ENCODE measurements at places on chromosomes 3 and 15.
A peak's percentile ranks its signal among the peaks of the same experiment; 100 is the strongest.

GRCh38 chr3:80998022-80998421 lies 763.4 kb downstream of the GBE1 start:
- no peak for DNase-seq

- DNase-seq: peak; percentile 78
Measured at GRCh38 chr15:91055548-91056331, 33.3 kb upstream of the VPS33B start.

- DNase-seq: peak; percentile 95
Measured at GRCh38 chr3:103002425-103003176, 567.8 kb downstream of the ZPLD1 start.

DNA sequence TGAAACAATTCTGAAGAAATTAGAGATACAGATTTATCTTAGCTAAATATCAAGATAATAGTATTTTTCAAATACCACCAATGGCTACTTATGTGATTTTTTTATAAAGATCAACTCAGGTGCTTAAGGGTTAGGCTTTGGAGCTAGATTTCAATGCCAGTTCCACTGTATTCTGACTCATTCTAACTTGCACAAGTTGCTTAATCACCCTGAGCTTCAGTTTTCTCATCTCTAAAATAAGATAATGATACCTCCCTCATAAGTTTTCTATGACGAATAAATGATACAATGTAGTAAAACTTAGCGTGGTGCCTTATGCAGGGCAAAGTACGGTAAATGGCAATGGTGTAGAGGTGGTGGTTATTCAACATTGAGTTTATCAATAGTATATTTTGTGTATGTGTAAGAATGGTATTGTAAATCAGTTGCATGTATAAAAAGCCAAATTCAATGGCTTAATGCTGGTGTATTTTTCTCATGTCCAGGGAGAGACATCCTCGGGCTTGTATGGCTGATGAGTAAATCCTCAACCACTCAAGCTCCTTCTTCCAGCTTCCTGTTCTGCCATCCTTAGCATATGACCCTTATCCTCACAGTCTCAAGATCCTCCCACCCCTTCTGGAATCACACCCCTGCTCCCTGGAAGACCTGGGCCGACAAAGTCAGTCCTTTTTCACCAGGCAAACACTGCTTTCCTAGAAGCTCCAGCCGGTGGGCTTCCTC lies 505.9 kb upstream of the CFAP20DC start:
- DNase-seq: no peak

- DNase-seq: no peak
Measured at GRCh38 chr3:107063351-107063750, 313.9 kb upstream of the CCDC54 start.

DNA sequence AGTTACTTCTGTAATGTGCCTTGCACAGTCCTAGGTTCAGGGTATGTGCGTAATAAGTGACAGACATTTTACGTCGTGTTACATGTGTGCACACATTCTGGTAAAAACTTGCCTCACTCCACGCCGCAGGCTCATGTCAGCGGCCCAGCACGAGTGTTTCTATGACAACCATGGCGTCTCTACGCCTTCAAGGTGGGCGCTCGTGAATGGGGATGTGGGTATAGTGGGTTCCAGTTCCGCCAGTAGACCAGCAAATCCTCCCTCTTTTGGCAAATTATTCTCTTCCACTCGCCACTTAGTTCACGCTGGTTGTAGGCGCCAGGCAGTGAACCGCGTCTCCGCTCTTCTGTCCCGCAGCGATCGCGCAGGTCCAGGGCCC lies 40.3 kb downstream of the CHST14 start:
- DNase-seq: no peak

DNA sequence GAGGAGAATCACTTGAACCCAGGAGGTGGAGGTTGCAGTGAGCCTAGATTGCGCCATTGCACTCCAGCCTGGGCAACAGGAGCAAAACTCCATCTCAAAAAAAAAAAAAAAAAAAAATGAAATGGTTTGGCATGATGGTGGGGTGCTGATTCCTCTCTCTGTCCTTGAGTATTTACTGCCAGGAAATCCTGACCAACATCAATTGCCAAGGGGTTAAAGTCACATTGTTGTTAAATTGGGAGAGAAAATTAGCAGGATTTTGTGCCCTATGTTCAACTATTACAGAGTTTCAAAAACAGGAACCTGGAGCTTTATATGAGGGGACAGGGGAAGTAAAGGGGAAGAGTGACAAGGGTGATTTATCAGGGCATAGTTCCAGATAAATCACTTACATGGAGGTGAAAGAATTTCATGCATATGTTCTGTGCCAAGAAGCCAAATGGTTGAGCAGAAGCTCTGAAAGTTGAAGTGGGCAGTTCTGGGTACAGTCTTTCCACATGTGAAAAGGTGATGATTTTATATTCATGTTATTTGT lies 70.5 kb upstream of the TSEN2 start:
- no peak for DNase-seq

DNA sequence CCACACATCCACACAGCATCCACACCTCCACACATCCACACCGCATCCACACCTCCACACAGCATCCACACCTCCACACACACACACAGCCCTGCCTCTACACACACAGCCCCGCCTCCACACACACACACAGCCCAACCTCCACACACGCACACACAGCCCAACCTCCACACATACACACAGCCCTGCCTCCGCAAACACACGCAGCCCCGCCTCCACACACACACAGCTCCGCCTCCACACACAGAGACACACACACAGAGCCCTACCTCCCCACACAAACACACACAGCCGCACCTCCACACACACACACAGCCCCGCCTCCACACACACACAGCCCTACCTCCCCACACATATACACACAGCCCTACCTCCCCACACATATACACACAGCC lies 4.7 kb downstream of the MESP1 start:
- no peak for DNase-seq

DNA sequence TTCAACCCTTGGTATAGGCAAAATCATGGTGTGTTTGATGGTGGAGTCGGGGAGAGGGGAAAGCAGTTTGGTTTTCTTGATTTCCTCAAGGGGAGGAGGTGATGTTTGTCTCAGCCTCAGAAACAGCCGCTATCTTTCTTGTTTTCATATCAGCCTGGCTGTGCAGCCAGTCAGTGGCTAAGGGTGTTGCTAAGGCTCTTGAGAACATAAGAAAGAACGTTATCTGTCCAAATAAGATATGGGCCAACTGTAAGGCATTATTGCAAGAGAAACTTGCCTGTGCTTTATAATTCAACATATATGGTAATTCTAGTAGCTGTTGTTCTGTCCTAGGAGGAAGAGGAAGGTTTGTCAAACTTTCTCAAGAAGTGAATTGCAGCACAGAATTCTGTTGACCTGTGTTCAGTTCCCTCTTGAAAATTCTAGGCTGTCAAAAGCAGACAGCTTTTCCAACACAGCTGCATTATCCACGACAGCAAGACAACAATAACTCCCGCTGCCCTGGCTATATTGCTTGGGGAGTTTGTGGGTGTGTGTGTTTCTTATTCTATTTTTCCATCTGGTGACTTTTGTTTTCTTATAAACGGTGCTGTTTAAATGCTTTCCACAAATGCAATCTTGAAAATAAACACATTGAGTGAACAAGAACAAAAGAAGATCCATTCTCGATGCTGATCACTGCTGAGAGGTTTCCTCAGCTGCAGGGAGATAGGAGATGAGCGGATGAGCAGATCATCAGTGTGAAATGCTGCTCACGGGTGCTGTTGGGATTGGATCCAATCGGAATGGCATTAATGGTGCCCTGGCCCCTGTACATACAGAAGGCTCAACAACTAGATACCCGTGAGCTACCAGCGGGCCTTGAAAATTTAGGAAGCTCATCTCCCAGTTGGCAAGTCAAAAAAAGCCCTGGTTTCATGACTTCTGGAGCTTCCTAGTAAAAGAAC lies 90.8 kb upstream of the TNFAIP8L3 start:
- DNase-seq: no peak

DNA sequence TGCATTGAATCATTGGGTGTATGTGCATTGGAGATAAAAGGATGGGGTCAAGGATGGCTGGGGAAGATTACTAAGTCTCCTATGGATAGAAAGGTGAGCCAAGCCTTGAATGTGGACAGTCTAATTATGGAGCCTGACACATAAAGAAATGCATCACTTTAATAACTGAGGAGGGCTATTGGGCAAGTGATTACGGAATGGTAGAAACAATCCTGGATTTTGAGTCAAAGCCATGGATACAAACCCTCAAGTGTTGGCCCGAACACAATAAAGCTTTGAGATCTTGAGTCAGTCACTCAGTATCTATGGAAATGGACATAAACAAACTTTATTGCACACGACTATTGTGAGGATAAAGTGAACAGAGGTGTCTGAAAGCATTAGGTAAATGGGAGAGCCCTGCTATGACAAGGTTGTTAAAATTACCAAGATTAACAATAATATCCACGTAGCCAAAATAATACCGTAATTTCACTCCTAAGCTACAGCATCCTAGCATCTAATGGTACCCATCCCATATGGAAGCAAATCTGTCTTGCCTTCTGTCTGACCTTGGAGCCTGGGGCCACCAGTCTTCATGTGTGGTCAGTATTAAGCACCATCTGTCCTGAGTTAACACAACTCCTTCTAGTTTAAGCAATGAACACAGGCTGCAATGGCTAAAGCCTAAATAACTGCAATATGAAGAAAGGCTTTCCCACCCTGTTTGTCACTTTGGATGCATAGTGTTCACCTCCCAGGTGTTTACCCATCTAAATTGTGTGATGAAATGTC lies 136.9 kb upstream of the PRICKLE2 start:
- DNase-seq: no peak

DNA sequence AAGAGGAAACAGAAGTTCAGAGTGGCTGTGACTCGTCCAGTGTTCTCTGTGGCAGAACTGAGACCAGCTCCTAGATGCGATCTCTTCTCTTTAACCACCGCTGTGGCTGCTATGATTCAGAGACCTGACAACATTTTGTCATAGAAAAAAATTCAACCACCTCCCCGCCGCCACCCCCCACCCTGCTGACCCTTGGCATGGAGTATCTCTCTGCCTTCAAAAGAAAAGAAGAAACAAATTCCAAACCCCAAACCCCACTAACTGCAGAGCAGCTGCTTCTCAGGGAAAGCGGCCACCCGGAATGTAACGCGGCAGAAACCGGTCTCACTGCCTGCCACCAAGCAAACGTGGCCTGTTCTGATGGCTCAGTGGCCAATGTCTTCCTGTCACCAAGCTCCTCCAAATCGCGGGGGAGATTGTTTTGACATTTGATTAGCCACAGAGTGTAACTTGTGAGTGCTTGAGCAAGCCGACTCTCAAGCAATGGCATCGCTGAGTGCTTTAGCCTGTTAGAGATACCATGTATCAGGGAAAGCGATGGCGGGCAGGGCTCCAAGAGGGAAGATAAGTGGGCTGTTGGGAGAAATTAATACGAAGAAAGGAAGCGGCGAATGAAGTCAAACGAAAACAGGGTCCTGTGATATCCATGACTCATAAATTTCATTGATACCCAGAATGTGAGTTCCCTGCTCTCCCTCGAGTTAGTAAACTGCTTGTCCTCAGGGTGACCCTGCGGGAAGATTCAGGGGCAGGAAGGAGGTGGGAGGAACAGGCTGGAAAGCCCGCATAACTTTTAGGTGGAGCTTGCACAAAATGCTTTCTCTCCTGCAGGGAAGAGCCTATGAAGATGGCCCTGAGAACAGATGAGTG lies 44.8 kb upstream of the TLE3 start:
- peak; percentile 41 for DNase-seq

DNA sequence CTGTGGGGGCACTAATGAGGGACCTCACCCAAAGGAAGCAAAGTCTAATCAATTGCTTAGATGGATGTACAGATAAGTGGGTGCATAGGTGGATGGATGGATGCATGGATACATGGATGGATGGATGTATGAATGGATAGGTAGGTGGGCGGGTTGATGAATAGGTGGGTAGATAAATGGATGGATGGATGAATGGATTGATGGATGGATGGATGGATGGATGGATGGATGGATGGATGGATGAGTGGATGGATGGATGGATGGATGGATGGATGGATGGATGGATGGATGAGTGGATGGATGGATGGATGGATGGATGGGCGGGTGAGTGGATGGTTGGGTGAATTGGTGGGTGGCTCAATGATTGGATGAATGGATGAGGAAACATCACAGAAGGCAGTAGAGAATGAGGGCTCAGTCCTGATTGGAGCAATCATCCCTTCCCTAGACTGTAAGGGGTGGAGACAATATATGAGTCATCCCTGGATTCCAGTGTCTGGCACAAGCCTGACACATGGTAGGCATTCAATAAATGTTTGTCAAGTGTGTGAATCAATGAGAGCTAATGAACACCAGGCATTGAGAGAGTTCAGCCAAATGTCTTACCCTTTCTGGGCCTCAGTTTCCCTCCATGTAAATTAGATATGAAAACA lies 40.4 kb upstream of the PXYLP1 start:
- DNase-seq: peak; percentile 50

Measured in SW480 (cell line).